Thymus (tissue), 14 donors: ENCODE measurements at places on chromosomes 1 and 21.

DNA sequence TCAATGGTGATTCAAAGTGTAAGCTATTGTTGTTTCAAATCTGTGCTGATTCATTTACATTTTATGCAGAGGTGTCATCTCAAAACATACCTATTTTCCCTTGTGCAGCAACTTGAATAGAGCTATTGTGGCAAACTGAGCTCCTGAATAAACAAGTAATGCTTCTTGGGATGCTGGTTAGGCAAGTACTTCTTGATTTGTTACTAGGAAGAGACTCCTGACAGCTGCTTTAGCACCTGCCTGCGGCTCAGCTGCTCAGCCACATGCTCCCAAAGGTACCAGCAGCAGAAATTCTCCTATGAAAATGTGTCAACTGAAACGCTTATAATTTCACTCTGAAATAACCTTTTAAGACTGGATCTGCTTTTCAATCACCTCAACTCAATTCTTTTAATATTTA lies 352.3 kb downstream of the RYR2 start:
- no peak for DNase-seq

DNA sequence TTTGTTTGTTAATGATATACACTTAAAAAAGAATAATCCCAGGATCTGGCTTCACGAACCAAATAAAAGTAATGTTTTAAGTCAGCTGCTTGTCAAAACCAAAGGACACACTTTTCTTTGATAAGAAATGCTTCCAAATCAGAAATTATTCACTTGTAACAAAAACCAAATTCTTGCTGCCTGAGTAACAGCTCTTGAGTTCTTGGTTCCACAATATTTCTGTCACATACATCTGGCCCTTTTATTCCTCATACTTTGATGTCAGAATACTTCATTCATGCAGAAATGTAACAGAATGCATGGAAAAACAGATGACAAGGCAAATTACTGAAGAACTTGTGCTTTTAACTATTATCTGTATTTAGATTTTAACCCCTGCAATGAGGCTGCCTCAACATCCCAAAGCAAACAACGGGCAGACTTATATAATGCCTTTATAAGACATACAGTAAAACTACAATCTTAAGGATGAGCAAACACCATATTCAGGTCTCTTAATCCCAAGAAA lies 1.5 kb downstream of the VAMP4 start:
- DNase-seq = no peak

GRCh38 chr1:207578796-207579435 lies 66.0 kb upstream of the CR1L start:
- no peak for DNase-seq

- DNase-seq = no peak
Measured at GRCh38 chr1:7929637-7930036, 11.0 kb downstream of the TNFRSF9 start.

GRCh38 chr1:234721476-234722269 lies 111.7 kb upstream of the IRF2BP2 start:
- no peak for DNase-seq

DNA sequence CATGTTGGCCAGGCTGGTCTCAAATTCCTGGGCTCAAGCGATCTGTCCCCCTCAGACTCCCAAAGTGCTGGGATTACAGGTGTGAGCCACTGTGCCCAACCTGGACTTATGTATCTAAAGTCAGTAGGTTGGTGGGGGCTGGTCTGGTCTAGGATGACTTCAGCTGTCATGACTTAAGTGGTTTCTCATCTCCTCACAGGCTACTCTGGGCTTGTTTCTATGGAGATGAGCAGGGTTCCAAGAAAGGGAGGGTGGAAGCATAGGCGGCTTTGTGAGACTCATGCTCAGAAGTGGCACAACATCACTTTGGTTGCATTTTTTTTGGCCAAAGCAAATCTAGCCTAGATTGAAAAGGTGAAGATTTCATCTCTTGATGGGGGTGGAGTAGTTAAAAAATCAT lies 115.9 kb upstream of the IVNS1ABP start:
- no peak for DNase-seq

DNA sequence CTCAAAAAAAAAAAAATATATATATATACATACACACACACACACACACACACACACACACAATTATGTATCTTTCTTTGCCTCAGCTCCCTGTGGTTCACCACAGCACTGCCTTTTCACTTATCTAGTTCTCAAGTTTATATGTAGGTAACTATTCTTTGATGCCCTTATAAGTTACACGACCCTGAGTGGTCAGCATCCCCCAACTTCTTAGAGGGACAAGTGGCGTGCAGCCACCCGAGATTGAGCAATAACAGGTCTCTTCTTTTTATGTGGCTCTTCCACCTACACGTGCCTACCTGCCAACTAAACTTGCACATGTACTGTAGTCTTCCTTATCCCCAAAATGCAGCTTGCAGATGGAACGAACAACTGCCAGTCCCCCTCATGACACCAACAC lies 120.8 kb downstream of the GABPA start:
- peak; percentile 56 for DNase-seq

- DNase-seq = no peak
Measured at GRCh38 chr1:88284066-88284465, 400.0 kb upstream of the PKN2 start.

- DNase-seq = no peak
Measured at GRCh38 chr21:29096218-29097015, 23.0 kb upstream of the CCT8 start.

GRCh38 chr1:164443836-164444235 lies 115.1 kb upstream of the PBX1 start:
- no peak for DNase-seq
